Activated CD4-positive, alpha-beta T cell treated with anti-CD3 and anti-CD28 coated beads, Interleukin-2, amount 10 ng/mL, durations not matched to agents 7 days and 5 days (primary cell): ENCODE measurements at places on chromosomes 1 and 21. TPM values are rescaled to one million over a fixed set of nuclear protein-coding genes. Genes with fewer than 3 reads are reported as not detected.

C1orf87 gene
- total RNA-seq = not detected

CHI3L1 gene
- not detected for total RNA-seq

DDAH1 gene
- total RNA-seq = not detected

CD34 gene
- total RNA-seq = not detected

GRCh38 chr1:239563681-239564080, 177.3 kb downstream of the CHRM3 start:
- no peaks in the 10 kb centered on the region for H3K27me3 ChIP-seq
- H3K4me3 ChIP-seq = no peak overlapping the region
- DNase-seq = no peak
- no peaks in the 10 kb centered on the region for H3K36me3 ChIP-seq
- no peak overlapping the region for H3K27ac ChIP-seq
